Spinal cord (tissue), 10 donors: ENCODE measurements at places on chromosomes 5 and 9. TPM values are rescaled to one million over a fixed set of nuclear protein-coding genes. Genes with fewer than 3 reads are reported as not detected.

GRCh38 chr5:80835128-80835527, 125.0 kb upstream of the RASGRF2 start:
- no peak for DNase-seq
- no peaks in the 10 kb centered on the region for H3K27me3 ChIP-seq
- H3K4me3 ChIP-seq: no peak overlapping the region
- H3K4me1 ChIP-seq: no peaks in the 10 kb centered on the region
- no peaks in the 10 kb centered on the region for H3K36me3 ChIP-seq

DNA sequence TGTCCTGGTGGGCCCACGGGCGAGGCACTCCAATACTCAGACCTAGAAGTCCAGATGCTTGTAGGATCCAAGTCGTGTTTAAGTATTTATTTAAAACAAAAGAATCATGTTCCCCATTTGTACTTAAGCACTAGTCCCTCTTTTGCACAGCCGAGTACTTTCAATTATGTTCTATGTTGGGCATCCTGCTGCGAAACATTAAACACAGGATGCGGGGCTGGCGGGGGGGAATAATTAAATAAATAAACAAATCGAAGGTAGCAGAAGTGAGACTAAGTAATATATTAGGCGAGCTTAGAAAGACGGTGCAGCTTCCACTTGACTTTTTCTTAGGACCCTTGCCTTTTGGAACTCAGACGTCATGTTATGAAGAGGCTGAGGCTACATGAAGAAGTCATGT, 1129.2 kb upstream of the ACO1 start:
- H3K27me3 ChIP-seq: no peaks in the 10 kb centered on the region
- H3K4me1 ChIP-seq: no peaks in the 10 kb centered on the region
- DNase-seq: peak; percentile 51
- no peak overlapping the region for H3K4me3 ChIP-seq
- no peak overlapping the region for H3K27ac ChIP-seq

GRCh38 chr5:43386960-43387362, 25.2 kb downstream of the CCL28 start:
- H3K36me3 ChIP-seq: no peaks in the 10 kb centered on the region
- H3K4me3 ChIP-seq: no peak overlapping the region
- no peaks in the 10 kb centered on the region for H3K27me3 ChIP-seq
- H3K27ac ChIP-seq: no peak overlapping the region

DNA sequence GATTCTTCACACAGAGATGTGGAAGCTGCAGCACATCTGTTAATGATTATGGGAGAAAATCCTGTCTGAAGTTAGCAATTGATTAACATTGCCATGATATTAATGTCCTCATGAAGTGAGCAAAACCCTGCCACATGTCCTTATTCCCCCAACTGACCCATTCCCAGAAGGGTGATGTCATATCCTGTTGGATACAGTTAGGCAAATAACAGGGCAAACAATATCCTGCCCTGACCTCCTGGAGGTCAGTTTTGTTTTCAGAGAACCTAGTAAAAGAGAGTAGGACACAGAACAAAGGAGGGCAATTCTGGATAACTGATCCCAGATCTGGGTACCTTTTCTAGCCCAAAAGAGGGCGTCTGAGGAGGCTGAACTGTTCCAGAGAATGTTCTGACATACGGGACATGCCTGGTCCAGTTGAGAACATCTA, 11.0 kb downstream of the ABLIM3 start:
- no peak overlapping the region for H3K4me3 ChIP-seq
- H3K36me3 ChIP-seq: no peaks in the 10 kb centered on the region
- peaks cover 3% of the 10 kb centered on the region for H3K4me1 ChIP-seq
- no peak for DNase-seq

- H3K4me1 ChIP-seq: no peaks in the 10 kb centered on the region
- no peaks in the 10 kb centered on the region for H3K27me3 ChIP-seq
- no peaks in the 10 kb centered on the region for H3K36me3 ChIP-seq
- no peak overlapping the region for H3K4me3 ChIP-seq
Observed at GRCh38 chr5:56640763-56641406, 174.5 kb upstream of the MAP3K1 start.

GRCh38 chr5:6125781-6126180, 252.6 kb downstream of the MED10 start:
- no peaks in the 10 kb centered on the region for H3K36me3 ChIP-seq
- no peak overlapping the region for H3K27ac ChIP-seq
- no peak for DNase-seq
- H3K4me1 ChIP-seq: no peaks in the 10 kb centered on the region

- no peak for DNase-seq
- no peaks in the 10 kb centered on the region for H3K4me1 ChIP-seq
- no peak overlapping the region for H3K4me3 ChIP-seq
- H3K36me3 ChIP-seq: no peaks in the 10 kb centered on the region
- H3K27me3 ChIP-seq: no peaks in the 10 kb centered on the region
Observed at GRCh38 chr5:142754031-142754430, 16.1 kb upstream of the ARHGAP26 start.

DNA sequence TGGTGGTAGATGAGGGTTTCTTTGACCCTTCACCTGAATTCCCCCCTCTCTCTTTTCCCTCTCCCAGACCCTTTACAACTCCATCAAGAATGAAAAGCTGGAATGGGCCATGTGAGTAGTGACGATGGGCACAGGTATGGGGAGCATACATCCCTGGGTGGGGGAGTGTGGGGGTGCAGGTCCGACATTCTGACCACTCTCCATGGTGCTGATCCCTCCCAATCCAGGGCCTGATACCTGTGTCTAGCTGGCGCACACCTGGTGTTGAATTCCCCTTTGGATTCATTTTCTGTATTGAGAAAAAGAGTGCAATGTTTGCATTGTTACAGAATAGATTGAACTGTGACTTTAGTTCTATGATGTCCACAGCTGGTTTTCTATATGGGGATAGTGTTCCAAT, 40.0 kb downstream of the PSD2 start:
- H3K36me3 ChIP-seq: peaks cover 56% of the 10 kb centered on the region
- H3K4me1 ChIP-seq: no peaks in the 10 kb centered on the region
- DNase-seq: no peak

Gene RLN2
- total RNA-seq: not detected

Gene JAKMIP2
- total RNA-seq: 31.0 TPM

GRCh38 chr5:5145651-5146529, 5.8 kb downstream of the ADAMTS16 start:
- no peak for DNase-seq
- peaks cover 5% of the 10 kb centered on the region for H3K27me3 ChIP-seq
- no peaks in the 10 kb centered on the region for H3K36me3 ChIP-seq
- H3K4me3 ChIP-seq: no peak overlapping the region
- H3K27ac ChIP-seq: no peak overlapping the region

GRCh38 chr5:180253036-180253824, 38.7 kb downstream of the MAPK9 start:
- no peak for DNase-seq
- no peak overlapping the region for H3K4me3 ChIP-seq
- no peaks in the 10 kb centered on the region for H3K4me1 ChIP-seq

DNA sequence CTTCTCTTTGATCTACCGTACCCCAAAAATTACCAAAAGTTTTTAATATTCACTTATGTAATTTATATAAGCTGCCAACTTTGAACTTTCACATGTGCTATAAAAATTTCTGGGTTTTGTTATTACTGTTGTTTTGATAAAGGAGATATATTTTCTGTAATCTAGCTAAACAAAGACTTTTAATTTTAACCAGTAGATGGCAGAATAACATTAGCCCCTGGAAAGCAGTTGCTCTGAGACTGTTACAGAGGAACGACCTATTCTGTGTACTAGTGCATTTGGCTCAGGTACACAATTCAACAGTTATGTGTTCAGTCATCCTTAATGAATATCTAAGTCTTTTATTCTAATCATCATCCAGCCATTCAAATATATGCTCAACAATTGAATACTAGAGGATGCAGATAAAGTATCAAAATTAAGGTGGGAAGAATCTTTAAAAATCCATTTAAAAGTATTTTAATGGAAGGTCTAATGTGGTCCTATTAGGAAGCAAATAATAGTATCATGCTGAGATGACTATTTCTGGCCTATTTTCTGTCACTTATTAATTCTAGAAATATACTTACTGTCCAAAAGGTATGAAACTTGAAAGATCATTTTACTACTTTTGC, 8.6 kb downstream of the KLHL9 start:
- peaks cover 9% of the 10 kb centered on the region for H3K36me3 ChIP-seq
- peak; percentile 63 for DNase-seq
- no peak overlapping the region for H3K27ac ChIP-seq
- H3K27me3 ChIP-seq: no peaks in the 10 kb centered on the region

Gene ZNF474
- total RNA-seq: 2.7 TPM

Gene ZNF366
- total RNA-seq: 3.6 TPM

DNA sequence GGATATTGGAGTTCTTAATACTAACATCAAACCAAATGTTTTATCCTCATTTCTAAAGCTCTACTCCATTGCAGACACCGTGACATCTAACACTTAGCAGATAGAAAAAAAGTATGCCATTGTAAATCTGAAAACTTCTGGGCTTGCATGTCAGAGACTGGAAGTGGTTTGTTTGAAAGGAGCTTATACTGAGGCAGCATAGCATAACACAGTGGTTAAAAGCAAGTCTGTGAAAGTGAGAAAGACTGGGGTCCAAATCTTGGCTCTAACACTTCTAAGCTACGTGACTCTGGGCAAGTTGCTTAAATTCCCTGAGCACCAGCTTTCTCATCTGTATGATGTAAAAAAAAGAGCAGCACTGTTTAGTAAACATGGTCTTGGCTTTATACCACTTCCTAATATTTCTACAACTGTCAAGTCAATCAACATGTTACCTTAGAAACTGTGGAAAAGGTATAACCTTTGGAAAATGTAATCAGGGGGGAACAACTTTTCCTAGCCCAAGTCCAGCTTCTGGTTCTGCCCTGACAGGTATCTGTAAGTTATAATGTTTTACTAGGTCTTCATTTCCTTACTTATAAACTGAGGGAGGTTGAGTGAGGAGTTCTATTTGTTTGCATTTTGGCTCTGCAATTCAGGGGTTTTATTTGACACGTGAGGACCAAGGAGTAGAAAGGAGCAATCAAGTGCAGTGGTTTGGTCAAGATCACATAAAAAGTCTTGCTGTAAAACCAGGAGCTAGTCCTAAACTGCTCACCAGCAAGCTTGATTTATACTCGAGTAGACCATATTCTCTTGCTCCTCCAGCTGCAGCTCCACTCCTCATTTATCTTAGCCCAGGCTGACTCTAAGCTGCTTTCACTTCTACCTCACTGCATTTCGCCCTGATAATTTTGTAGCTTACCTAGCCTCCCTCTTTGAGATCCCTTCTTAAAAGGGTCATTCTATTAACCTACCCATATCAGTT, 541.0 kb downstream of the RAB3C start:
- H3K4me1 ChIP-seq: peaks cover 18% of the 10 kb centered on the region
- no peak for DNase-seq
- no peak overlapping the region for H3K4me3 ChIP-seq

Gene IL9
- not detected for total RNA-seq

Gene TEK
- total RNA-seq: 15.8 TPM

DNA sequence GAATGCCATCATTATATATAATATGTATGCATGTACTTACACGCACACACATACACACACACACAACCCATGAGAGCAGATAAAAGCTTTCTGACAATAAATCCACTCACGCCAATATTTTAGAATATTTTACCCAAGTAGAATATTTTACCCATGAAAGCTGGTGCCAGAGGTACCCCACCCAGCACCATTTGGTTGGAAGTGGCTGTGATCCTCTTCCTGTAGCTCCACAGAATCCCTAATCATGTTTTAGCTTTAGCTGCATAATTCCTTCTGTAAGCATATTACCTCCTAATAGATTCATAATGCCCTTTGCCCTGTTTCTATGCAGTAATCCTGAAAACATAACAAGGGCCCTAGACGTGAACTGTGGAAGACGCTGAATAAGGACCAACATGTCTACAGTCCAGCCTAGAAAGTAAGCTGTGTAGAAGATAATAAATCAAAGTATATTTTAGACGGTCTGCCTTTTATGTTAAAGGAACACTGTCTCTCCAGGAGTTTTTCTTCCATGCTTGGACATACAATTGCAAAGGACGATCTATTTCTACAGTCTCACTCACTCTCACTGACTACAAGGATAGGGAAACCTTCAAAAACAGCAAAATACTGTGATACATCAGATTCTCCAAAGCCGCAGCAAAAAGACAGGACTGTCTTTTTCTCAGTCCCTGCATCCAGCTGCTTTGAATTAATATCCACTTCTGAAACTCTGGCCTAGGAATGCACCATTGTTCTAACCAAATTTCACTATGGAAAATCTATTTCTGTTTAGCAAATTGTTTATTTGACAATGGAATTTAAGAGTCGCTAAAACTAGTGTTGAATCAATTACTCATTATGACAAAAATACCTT, 98.2 kb downstream of the USP20 start:
- H3K27ac ChIP-seq: peak overlapping the region; percentile 43
- no peak for DNase-seq
- H3K4me3 ChIP-seq: no peak overlapping the region
- H3K36me3 ChIP-seq: peaks cover 4% of the 10 kb centered on the region
- peaks cover 6% of the 10 kb centered on the region for H3K4me1 ChIP-seq

Gene DMRT3
- total RNA-seq: 0.30 TPM

GRCh38 chr5:87572090-87572489, 159.4 kb upstream of the CCNH start:
- no peak overlapping the region for H3K27ac ChIP-seq
- no peak overlapping the region for H3K4me3 ChIP-seq
- no peak for DNase-seq
- H3K36me3 ChIP-seq: no peaks in the 10 kb centered on the region

DNA sequence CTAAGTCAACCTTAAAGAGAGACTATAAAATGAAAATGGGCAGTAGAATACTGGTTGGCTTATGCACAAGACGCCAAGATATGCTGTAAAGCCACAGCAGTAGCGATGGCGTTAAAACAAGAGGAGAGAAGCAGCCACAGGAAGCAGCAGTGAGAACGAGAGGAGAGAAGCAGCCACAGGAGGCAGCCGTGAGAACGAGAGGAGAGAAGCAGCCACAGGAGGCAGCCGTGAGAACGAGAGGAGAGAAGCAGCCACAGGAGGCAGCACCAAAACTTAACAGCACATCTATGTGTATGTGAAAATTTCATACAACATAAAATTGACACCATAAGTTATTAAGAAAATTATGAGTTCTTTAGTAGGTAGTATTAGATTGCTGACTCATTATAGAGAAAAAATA, 2318.6 kb upstream of the ACO1 start:
- no peak for DNase-seq
- H3K36me3 ChIP-seq: no peaks in the 10 kb centered on the region
- H3K4me3 ChIP-seq: no peak overlapping the region
